ENCODE measurements at places on chromosomes 1 and 21.

GRCh38 chr1:218368686-218369085 lies 23.6 kb downstream of the TGFB2 start:
- DNase-seq, result no peak

GRCh38 chr1:60866917-60867531 lies 215.3 kb upstream of the NFIA start:
- DNase-seq, result no peak

DNA sequence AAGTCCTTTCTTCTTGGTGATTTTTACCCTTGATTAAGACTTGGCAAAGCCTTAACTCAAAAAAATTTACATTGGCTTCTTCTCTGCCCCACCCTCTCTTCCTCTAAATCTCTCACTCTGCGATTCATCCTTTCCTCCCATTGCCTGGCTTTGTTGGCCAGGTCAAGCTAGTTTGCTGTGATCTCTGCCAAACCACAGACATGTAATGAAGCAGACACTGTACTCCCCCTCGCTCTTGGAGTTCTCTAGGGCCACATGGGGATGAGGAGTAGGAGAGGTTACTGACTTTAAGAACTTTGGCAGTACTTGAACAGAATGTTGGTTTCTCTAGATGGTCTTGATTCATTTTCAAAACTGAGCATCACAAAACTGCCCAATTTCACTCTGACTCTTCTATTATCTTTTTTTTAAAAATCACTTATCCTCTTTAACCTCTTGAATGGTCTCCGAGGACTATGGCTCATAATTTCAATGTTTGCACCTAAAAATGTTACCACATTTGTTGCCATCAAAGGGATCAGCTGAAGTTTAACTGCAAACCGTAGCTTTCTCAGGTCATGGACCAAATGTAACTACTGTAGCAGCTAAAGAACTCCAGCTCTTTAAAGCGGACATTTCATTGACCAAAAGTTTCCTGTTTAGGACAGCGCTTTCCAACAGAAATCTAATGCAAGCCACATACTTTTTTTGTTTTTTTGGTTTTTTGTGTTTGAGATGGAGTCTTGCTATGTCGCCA lies 62.7 kb upstream of the IPO9 start:
- no peak for DNase-seq

DNA sequence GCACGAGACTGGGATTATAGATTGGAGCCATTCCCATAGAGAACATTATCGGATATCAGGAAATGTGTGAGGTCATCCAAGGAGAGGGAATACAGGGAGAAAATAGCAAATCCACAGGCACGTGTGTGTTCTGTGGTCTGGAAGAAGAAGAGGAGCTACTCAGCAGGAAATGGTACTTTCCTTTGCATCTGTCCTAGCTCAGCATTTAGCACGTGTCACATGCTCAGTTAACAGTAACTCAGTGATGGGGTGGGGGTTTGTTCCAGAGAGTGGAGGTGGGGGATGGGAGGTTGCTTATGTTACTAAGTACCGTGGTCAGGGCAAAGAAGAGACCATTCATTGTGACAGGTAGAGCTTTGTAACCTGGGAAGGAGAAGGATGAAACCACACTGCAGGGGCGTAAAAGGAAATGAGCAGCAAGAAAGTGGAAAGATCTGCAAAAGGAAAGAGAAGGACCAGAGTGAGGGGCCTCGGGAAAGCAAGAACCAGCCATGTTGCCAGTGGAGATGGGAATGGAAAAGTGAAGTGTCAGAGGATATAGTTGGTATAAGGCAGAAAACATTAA lies 100.4 kb downstream of the ATP5PO start:
- no peak for DNase-seq

DNA sequence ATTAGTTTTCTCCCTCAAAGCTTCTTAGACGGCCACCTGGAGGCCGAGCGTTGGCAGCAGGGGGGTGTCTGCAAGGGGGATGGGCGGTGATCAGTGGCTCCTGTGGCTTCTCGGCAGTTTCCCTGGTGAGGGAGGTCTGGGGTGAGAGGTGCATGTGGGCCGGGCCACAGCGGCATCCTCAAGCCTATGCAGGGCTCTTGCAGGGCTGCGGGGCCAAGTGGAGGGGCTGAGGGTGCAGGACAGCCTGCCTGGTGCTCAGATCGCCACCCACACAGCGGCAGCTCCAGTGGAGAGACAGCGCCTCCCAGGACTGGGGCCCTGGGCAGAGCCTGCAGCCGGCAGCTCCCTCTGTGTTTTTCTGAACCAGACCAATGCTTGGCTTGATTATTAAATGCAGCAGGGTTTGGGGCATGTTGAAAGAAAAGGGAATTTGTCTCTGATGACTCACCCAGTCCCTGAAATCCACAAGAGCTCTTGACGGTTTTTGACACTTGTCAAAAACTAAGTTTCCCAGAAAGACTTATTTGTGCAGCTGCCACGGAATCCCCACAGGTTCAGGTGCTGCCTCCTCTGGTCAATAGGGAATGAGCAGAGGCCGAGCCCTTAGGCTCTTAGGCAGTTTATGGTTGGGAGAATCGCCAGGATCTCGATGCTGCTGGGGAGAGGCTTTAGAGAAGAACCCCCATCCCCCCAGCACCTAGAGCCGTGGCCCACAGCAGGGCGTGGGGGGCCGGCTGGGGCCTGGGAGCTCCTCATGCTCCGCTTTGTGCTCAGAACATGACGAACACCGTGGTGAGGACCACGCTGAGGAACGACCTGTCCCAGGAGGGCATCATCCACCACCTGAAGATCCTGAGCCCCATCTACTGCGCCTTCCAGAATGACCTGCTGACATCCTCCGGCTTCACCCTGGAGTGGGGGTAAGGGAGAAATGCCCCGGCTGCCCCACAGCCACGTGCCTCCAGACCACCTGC lies 54.7 kb downstream of the UMODL1 start:
- no peak for DNase-seq

DNA sequence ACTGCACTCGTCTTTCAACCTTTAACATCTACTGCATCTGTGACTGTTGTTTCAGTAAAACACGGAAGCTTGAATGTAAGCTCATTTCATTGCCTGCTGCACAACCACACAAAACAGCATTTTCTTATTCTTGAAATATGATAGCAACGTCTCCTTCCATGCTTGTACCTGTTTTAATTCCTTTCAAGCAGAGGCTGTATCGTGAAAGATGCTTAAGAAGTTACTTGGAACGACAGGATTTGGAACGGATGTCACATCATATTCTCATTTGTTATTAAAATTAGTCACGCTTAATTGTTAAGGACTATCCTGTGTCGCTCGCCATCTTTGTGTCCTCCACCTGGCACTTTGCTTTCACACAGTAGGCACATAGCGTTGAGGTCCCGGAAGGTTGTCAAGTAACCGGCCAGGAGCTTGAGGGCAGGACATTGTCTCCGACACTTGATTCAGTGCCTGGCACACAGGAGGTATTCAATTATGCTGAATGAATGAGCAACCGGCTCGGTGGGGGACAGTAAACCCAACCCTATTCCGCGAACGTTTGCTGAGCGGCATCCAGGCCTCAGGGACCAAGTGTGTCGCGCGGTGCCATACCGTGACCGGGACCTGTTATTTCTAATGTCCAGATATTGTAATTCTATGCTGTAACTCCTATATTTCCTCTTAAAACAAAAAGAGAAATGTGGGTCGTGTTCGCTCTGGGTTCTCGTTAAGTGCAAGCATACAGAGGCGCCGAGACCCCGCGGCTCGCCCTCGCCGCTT lies 499 bp upstream of the SH3GLB1 start:
- no peak for DNase-seq

DNA sequence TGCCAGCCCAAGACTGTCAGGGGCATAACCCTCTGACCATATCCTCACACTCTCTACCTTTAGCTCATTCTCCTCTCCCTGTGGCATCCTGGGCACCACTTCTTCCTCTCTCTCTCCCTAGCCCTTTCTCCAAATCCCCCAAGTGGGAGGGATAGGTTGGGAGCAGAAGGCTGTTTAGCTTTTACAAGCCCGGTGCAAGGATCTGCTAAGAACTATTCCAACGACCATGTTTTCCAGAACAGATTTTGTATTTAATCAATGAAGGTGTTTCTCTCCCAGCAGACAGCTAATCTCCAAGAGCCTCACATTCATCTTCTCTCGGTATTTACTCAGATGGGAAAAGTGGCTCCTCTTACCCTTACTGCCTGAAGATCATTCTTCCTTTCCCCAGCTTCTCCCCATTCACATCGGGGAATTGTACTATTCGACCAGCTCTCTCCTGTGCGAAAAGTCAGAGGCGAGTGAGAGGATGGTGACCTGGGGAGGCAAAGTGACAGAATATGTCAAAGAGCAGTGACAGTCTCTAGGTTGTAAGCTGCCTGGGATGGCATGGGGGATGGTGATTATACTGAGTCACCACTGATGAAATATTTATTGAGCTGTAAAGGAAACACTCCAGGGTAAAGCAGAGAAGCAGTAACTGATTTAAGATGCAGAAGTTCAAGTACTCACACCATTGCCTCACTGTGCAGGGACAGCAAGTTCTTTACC lies 47.0 kb upstream of the RBM15 start:
- no peak for DNase-seq

DNA sequence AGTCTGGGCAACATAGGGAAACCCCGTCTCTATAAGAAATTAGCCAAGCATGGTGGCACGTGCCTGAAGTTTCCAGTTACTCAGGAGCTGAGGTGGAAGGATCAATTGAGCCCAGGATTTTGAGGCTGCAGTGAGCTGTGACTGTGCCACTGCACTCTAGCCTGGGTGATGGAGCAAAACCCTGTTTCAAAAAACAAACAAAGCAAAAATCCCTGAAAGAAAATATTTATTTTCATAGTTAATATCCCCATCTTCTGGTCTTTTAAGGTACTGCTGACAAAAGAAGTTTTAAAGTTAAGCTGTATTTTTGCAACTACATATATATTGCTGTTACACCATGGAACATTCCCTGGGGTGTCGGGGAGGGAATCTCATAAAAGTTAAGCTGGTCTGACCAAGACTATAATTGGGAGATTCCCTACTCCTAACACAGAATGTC lies 26.0 kb downstream of the VAMP4 start:
- no peak for DNase-seq

DNA sequence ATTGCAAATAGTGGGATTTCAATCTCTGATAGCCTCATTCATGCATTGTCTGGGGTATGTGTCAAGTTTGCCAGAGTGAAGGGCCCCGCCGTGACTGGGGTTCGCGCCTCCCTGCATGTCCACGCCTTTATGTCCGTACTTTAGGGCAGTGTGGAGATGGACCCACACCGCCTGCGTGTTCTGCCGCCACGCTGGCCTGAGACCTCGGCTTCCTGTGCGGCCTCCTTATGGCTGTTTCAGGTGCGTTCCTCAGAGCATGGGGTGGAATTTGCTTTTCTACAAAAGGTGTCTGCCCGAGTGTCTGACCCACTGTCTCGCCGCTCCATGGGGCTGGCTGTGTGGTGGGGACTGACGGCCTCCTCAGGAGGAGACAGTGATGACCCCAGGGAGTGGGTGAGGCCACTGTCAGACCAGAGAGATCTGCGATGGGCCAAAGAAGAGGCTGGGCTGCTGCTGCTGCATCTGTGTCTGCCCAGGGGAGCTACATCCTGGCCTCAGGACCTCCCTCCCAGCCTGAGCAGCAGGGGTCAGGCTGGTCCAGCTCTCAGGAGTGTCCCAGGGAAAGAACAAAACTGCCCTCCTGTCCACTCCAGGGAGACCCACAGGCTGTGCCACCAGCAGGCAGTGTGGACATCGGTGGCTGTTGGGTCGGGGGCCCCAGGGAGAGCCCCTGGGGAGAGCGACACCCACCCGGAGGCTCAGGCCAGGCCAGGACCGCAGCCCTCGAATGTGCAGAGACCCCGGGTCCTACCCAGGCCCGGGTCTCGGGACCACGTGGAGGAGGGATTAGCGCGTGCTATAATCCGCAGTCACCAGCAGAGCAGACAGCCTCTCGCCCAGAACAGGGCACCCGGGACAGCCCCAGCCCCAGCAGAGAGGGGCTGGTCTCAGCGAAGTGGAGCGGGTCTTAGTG lies 9.8 kb upstream of the SLC19A1 start:
- DNase-seq, result no peak

GRCh38 chr1:24793447-24794129 lies 48.3 kb downstream of the CLIC4 start:
- no peak for DNase-seq

DNA sequence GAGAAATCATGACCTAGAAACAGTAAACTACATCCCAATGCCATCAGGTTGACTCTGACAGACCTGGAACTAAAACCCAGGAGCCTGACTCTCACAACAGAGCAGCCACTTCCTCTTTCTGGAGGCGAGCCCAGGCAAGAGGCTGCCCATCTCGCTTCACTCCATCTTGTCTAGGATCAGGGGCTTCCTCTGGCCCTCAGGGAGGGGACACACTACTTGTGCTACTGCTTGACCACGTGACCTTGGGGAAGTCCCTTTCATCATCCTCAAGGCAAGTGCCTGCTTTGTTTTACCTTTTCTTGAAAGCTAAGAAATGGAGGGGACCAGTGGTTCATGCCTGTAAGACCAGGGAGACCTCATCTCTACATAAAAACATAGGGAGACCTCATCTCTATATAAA lies 2.6 kb upstream of the TENT5B start:
- no peak for DNase-seq

DNA sequence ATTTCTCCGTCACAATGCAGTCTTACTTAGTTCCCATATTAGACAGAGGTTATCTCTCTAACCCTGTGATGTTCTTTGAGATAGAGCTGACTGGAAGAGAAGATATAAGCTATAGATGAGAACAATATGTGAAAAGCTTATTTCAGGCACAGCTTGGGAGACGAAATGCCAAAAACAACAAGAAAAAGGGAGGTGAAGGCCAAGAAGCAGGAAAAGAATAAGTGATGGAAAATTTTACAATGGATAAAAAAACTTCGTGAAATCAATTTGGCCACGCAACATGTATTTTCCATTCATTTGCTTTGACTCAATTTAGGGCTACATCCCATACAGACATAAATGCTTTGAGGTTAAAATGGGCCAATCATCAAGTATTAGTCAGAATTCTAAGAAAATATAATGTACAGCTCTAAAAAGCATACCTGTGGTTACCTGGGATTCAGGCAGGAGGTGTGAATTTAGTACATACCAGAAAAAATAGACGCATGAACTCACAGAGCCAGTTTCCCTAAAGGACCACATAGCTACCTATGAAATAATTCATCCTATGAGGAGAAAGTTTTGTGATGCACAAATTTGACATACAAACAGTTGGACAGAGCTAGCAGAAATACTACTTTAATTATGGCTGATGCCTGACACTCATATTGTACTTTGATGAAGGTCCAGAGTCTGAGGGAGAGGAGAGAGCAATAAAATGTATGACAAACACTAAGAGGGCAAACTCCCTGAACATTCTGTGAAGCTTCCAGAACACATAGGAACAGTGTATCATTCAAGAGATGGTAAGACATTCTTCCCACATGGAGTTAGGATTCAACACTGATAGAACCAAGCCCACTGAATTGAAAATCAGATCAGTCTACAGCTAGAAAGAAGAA lies 12.1 kb downstream of the RGS1 start:
- DNase-seq, result no peak

GRCh38 chr1:32199717-32200072 lies 700 bp upstream of the CCDC28B start:
- DNase-seq, result no peak
